ENCODE measurements at places on chromosomes 1 and 21.

GRCh38 chr1:168686666-168687065 is 42.3 kb downstream of the DPT start:
- no peaks in the 10 kb centered on the region for H3K4me1 ChIP-seq
- no peaks in the 10 kb centered on the region for H3K36me3 ChIP-seq
- H3K27ac ChIP-seq, result no peak overlapping the region
- H3K27me3 ChIP-seq, result no peaks in the 10 kb centered on the region
- no peak for ATAC-seq
- no peak overlapping the region for H3K4me3 ChIP-seq

DNA sequence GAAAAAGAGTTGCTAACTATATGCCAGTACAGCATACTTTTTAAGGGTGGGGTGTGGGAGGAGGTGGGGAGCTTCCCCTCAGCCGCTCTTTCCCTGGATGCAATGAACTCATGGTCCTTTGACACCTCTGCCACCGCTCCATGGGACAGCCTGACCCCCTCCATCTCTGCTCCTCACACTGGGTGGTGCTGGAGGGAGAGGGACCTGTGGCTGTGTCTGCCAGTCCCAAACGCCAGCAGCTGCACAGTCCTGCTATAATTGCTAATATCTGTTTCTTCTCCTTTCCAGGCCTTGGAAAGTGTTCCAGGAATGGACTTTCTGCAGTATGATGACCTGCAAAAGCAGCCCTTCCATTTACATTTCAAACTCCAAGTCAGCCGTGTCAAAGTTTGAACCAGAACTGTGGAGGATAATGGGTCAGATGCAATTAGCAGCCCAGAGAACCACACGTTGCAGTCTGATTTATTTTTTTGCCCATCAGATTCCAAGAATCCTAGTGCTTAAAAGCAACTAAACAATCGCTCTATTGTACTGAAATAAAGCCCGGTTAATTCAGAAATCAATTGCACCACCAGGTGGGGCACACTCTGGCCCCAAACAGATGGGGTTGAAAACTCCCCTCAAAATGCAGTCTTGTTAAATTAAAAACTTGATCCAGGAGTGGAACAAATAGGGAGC is 160.7 kb upstream of the LMO4 start:
- no peak for ATAC-seq
- H3K27me3 ChIP-seq, result no peaks in the 10 kb centered on the region
- H3K36me3 ChIP-seq, result no peaks in the 10 kb centered on the region

DNA sequence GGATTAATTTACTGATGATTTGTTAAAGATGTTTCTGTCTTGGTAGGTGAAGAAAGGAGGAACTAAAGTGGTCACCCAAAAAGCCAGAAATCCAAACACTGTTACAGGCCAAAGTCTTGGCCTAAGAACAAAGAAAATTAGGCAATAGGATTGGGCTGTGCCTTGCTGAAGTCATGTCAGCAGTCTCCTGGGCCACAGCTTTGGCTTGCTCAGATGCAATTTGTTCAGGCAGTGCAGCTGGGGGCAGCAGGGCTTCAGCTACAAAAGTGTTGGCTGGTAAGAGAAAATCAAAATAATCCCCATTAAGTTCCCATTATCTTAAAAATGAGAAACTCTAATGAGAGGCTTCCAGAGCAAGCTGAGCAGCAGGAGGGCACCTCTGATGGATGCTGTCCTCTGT is 14.0 kb upstream of the RAP1A start:
- H3K4me1 ChIP-seq, result peaks cover 65% of the 10 kb centered on the region
- peak overlapping the region; percentile 76 for H3K27ac ChIP-seq
- ATAC-seq, result peak; percentile 89
- no peak overlapping the region for H3K4me3 ChIP-seq

- ATAC-seq, result no peak
- no peak overlapping the region for H3K27ac ChIP-seq
- no peaks in the 10 kb centered on the region for H3K4me1 ChIP-seq
- no peaks in the 10 kb centered on the region for H3K36me3 ChIP-seq
- H3K4me3 ChIP-seq, result no peak overlapping the region
Observed at GRCh38 chr1:169009666-169010065, 96.8 kb upstream of the ATP1B1 start.

DNA sequence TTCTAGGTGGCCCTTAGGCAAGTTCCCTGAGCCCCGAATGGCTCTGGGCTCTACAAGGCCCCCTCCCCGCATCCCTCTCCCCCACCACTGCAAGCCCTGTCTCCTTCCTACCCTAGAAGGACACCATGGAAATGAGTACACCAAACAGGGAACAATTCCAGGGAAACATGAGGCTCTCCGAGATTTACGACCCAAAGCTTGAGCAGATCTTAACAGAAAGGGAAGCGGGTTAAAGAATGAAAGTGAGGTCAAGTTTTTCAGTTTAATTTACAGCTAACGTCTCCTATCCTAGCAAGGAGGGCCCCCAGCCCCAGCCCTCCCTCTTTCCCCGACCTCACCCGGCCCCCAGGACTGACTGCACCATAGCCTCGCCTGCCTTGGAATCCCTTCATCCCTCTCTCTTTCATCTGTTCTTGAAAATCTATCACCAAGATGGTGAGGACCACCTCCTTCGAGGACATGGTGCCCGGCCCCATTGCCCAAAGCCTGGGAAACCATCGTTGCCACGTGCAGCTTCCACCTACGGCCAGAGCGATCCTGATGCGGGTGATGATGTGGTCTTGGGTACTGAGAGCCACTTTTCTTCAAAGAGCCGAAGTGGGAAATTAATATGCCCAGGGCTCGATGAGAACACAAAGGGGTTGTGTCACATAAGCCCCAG is 30.5 kb downstream of the SIM2 start:
- peaks cover 70% of the 10 kb centered on the region for H3K27me3 ChIP-seq
- ATAC-seq, result no peak
- no peaks in the 10 kb centered on the region for H3K36me3 ChIP-seq
- no peak overlapping the region for H3K4me3 ChIP-seq
- no peak overlapping the region for H3K27ac ChIP-seq

DNA sequence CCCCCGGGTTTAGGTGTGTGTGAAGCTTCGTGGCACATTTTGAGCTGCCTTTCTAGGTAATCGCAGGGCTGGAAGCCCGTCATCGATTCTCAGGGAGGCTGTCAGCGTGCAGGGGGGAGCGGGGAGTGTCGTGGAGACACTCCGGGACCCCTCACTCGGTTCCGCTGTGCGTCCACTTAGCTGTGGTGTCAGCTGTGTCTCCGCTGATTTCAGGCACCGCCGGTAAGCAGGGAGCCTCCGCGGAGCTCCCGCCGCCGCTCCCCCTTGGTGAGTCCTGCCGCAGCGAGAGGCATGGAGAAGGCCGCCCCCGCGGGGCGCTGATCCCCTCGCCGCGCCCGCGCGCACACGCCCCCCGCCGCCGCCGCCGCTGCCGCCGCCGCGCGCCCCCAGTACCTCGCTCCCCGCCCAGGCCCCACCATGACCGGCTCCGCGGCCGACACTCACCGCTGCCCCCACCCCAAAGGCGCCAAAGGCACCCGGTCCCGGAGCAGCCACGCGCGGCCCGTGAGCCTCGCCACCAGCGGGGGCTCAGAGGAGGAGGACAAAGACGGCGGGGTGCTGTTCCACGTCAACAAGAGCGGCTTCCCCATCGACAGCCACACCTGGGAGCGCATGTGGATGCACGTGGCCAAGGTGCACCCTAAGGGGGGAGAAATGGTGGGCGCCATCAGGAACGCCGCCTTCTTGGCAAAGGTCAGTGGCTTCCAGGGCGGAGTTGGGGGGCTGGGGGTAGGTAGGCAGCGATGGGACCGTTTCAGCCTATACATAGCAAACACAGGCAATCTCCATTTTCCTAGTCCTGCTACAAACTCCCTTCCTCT is 995 bp downstream of the VASH2 start:
- H3K4me3 ChIP-seq, result peak overlapping the region; percentile 43
- peak overlapping the region; percentile 45 for H3K27ac ChIP-seq
- H3K4me1 ChIP-seq, result no peaks in the 10 kb centered on the region
- ATAC-seq, result no peak

- H3K27ac ChIP-seq, result no peak overlapping the region
- H3K4me3 ChIP-seq, result no peak overlapping the region
Observed at GRCh38 chr1:210400043-210400840, 71.5 kb downstream of the HHAT start.

DNA sequence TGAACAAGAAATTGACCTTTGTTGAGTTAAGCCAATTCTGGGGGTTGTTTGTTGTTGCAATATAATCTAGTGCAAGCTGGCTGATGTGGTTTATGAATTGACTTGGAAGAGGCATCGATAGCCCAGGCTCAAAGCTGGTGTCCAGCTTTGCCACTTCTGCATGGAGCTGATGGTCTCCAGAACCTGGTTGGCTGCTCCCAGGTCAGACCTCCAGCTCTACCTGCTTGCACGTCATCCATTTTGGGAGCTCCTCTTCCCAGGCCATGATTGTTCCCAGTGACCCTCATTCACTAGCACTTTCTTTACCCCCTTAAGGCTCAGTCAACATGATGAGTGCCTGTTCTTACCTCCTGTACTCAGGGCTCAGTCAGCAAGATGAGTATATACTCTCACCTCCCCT is 5.8 kb upstream of the AJAP1 start:
- ATAC-seq, result no peak
- no peaks in the 10 kb centered on the region for H3K36me3 ChIP-seq
- no peaks in the 10 kb centered on the region for H3K4me1 ChIP-seq
- H3K27me3 ChIP-seq, result peaks cover 85% of the 10 kb centered on the region
- no peak overlapping the region for H3K27ac ChIP-seq
